ENCODE measurements at places on chromosomes 7 and 10.

GRCh38 chr10:80201608-80202141 lies 3.7 kb downstream of the ANXA11 start:
- DNase-seq = no peak

DNA sequence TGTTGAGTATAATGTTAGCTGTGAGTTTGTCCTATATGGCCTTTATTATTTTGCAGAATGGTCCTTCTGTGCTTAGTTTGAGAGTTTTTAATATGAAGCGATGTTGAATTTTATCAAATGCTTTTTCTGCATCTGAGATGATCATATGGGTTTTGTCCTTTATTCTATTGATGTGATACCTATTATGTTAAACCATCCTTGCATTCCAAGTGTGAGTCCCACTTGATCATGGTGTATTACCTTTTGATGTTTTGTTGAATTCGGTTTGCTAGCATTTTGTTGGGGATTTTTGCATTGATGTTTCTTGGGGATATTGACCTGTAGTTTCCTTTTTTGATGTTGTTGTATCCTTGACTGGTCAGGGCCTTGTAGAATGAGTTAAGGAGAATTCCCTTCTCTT lies 166.4 kb downstream of the MLLT10 start:
- no peak for DNase-seq

GRCh38 chr7:156177422-156178055 lies 365.3 kb upstream of the SHH start:
- no peak for DNase-seq

DNA sequence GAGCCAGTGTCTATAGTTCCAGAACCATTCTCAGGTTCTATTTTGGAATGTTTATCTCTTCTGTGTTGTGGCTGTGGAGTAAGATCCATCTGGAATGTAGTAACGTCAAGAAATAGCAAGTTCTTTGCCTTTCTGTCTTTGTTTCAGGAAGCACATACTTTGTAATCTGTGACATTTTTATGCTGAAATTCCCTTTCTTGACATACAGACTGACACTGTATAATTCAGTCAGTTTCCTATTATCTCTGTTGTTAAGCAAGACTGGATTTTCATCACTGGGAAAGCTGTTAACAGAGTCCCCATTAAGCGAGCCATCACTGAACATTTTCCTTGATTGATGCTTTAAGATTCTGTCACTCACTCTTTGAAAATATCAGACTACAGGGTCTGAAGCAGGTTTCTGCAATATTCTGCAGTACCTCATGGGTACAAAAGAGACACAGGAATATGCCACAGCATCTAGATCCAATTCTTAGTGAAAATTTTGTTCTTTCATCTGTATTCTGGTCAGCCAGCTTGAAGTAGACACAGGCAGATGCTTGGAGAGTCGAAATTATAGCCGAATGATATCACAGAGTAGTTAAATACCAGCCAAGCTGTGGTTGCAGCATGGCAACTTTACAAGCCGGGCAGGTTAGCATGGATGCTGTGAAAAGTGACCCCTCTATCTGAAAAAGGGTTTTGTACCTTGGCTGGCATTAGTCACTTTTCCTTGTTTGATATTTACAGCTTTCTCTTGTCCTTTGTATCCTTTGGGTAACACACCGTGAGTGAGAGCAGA lies 62.6 kb downstream of the CACNB2 start:
- DNase-seq = no peak

GRCh38 chr10:26481914-26482550 lies 43.9 kb downstream of the APBB1IP start:
- no peak for DNase-seq

GRCh38 chr7:139669106-139670061 lies 108.4 kb downstream of the HIPK2 start:
- DNase-seq = no peak

GRCh38 chr10:131909014-131909808 lies 8.4 kb downstream of the PPP2R2D start:
- peak; percentile 16 for DNase-seq

DNA sequence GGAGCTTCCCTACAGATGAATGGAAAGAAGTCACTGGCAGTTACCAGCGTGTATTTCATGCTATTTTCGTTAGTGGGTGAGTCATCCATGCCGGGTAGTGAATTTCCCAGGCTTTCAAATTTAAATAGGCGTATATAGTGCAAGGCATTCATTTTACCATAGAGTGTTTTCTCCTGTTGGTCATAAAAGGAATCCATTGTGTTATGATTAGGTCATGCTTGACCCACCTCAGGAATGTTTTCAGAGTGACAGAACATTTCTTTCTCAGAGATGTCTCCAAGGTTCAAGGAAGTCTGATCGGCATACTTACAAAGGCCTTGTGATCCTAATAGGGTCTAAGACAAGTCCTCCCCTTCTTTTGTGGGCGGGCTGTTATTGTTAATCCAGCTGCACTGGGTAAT lies 110.7 kb downstream of the AKR1D1 start:
- DNase-seq = peak; percentile 22

DNA sequence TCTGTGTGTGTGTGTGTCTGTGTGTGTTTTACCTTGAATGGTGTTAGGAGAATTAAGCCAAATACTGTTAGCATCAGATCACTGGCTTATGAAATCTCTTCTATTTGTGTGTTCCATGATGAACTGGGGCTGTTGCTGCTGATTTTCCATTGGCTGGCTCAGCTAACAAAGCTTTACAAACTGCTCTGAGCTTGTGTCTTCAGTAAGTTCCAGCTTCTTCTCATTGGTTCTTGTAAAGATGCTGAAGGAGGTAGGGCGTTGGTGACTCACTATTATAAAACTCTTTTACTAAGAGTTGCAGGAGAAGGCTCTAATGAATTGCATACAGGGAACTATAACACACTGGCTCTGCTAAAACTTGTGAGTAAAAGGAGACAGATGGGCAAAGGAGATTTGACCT lies 136.4 kb upstream of the PRKCQ start:
- no peak for DNase-seq

GRCh38 chr10:70931168-70931815 lies 42.9 kb upstream of the PCBD1 start:
- DNase-seq = no peak

GRCh38 chr7:117009705-117010361 lies 56.5 kb downstream of the ST7 start:
- no peak for DNase-seq

- no peak for DNase-seq
Measured at GRCh38 chr7:104208421-104208780, 588 bp upstream of the ORC5 start.

DNA sequence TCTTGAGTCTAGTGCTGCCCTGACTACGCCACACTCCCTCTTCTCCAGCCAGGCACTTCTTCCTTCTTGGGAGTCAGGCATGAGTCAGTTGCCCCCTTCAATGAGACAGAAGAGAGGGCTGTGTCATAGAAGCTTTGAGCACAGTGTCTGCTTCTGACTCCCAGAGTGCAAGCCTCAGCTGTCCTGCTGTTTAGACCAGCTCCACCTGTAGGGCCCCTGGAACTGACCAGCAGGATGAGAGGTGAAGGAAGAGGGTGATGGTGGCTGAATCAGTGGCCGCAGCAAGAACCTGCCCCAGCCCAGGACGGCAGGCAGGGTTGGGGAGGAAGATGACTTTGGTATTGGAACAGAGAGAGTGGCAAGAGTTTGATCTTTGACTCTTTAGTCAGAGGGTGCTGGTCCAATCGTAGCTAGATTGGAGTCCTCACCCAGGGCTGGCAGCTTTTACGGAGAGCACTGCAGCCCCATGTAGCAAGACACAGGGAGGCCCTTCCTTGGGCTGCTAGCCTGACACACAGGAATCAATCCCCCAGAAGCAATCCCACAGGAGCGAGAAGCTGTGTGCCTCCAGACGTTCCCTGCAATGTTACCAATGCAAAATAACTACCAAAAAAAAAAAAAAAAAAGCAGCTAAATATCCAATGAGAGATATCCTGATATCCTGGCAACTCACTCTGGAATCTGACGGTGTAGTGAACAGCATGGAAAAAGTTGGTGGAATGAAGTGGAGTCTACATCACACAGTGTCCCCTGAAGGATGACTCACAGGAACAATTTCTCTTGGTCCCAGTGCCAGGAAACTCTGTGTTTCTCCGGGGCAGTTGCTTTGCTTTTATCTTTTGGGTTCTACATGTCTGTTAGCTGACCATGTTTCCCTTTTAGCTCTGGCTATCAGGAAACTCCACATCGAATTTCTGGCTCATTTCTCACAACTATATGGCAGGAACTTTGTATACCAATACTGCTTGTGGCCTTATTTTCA lies 6.9 kb downstream of the C10orf62 start:
- peak; percentile 69 for DNase-seq

DNA sequence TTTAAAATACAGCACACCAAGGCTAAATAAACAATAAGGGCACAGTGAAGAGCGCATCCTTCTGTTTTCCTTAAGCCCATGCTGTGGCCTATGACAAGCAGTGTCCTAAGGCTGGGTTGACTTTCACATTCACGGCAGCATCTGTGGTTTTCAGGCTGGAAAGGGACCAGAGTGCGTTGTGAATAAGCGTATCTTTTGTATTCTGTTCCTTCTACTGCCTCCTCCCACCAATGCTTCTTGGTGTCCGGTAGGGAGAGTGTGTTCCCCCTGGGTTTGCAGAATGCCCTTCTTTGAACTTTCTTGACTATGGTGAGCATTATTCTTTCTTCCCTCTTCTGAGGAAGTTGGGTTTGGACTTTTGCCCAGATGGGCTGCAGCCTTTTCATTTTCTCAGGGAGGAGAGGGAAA lies 73.6 kb downstream of the ABCA13 start:
- DNase-seq = no peak

- DNase-seq = no peak
Measured at GRCh38 chr10:68272833-68273232, 40.9 kb upstream of the ATOH7 start.

DNA sequence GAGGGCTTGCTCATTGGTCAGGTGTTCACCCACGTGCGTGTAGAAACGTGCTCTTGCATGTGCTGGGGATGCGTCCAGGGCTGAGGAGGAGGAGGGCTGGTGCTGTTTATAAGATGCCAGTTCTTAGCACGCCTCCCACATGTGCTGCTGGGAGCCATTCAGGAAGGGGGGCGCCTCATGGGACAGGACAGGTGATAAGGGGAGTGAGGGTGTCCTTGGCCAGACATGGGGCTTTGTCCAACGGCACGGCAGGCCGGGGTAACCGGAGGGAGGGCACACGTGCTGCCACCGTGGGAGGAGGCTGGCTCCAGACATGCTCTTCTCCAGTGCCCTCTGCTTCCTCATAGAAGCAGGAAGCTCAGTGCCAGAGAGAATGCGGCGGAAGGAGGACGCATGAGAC lies 150.0 kb downstream of the ZMYND11 start:
- no peak for DNase-seq

- no peak for DNase-seq
Measured at GRCh38 chr10:52955337-52955736, 182.8 kb upstream of the MBL2 start.

DNA sequence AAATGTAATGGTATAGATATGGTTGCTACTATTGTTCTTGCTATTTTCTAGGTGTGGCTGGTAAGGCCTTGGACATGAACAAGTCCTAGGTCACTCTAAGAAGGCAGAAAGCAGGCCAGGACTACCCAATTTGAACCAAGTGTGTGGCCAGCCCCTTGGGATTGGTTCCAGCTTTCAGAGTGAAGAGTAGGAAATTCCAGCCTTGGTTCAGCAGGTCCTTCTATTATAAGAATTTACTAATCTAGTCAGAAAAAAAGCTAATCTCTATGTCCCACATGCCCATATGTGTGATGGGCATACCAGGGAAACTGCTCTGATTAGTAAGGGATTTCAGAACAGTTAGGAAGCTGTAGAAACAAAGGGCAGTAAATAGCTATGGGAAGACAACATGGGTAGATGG lies 7.8 kb upstream of the TARP start:
- no peak for DNase-seq
